Fibroblast of mammary gland (primary cell): ENCODE measurements at places on chromosomes 16 and 17.

GRCh38 chr16:30660424-30661261 is 2.4 kb downstream of the FBRS start:
- DNase-seq: peak; percentile 54

DNA sequence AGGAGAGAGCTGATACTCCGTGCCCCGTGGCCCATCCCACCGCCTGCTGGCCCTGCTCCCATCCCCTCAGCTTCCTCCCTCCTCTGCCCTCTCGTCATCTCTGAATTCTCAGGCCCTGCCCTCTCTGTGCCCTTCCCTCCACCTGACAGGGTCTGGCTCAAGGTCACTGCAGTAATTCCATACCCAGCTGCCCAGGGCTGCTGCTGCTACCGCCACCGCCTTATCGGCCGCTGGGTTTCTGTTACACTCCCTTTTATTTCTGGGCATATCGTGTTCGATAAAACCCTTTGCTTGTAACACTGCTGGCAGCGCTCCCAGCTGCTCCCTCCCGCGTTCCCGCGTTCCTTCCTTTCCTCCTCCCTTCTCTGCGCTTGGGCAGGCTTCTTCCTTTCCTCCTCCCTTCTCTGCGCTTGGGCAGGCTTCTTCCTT is 1.2 kb downstream of the EPN3 start:
- peak; percentile 29 for DNase-seq

DNA sequence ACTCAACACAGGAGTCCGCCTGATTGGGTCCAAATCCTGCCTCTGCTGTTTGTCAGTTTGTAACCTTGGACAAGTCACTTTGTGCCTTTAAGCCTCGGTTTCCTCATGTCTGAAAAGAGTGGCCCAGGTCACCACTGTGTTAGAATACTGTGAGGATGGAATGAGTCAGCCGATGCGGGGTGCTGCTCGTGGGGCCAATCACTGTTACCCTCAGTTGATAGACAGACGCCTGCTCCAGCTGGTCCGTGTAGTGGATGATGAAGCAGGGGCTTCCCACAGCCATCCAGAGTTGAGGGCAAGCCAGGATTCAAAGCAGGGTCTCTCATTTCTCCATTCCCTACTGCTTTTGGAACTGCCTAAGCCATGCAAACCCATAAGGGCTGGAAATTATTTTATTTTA is 5.8 kb downstream of the FBXL19 start:
- DNase-seq: no peak

DNA sequence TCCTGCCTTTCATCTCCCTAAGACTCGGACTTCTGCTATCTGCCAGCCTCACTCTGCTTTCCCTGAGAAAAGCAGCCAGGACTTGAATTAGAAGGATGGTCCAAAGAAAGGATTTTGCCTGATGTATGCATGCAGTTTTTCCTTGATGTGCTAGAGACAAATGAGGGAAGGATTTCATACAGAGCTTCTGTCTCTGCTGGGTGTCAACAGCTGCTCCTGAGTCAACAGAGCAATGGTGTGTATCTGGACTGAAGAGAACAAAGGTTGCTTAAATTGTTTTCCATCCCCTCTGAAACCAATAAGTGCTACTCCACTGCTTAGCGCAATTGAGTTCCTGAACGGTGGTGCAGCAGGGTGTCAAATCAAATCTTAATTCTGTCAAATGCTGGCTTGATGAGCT is 680.6 kb upstream of the C16orf82 start:
- DNase-seq: no peak

- DNase-seq: no peak
Observed at GRCh38 chr17:31699281-31699680, 159.8 kb downstream of the COPRS start.

DNA sequence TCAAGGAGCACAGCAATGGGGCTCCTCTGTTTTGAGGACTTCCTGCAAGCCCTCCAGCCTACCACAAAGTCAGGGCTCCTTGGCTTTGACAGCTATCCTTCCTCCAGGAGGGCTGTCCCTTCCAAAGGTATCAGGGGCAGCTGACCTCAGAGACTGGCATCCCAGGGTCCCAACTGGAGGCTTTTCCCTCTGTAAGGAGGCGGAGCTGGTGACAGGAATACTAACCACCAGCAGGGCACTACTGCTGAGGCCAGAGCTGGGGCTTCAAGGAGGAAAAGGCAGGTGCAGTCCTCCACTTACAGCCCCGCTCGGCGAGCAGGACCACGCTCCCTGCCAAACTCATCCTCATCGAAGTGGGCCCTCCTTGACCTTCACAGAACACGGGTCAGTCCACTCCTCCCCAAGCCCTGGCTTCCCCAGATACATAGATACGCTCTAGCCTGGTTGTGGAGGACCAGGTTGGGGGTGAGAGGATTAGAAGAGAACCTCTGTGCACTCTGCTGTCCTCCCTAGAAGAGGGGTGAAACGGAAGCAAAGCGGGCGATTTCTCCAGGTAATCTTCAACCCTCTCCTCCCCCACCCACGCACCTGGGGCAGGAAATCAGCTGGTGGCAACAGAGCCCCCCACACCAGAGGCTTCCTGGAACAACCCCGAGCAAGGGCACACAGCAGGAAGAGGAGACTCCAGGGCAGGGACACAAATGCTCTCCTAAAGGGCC is 20.5 kb downstream of the ST3GAL2 start:
- no peak for DNase-seq

- DNase-seq: no peak
Observed at GRCh38 chr16:57112403-57113041, 20.1 kb downstream of the CPNE2 start.

- DNase-seq: no peak
Observed at GRCh38 chr16:16100631-16101030, 122.7 kb downstream of the ABCC6 start.

GRCh38 chr17:32287804-32288511 is 22.3 kb downstream of the RHBDL3 start:
- DNase-seq: no peak

DNA sequence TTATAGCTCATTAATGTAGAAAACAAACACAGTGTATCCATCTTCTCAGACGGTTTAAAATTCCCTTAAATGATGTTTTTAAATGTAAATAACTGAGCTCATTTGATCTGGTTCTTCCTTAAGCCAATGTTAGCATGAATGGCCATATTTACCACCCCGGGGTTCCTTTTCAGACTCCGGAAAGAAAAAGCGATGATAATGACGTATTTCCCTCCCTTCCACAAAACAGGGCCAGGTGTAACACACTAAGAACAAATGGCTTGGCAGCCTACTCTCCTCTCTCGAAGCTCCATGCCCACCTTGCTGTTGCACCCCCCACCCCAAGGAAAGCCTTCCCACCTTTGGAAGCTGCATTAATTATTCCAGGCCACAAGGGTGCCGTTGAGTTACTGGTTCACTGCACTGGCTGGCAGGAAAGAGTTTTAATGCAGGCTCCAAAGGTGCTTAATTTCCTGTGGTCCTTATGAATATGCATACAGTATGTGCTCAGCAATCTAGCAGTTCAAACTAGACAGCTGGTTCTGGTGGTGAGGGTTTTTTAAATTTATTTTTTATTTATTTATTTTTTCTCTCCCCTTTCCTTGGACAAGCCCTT is 378.9 kb downstream of the WWOX start:
- DNase-seq: peak; percentile 0

DNA sequence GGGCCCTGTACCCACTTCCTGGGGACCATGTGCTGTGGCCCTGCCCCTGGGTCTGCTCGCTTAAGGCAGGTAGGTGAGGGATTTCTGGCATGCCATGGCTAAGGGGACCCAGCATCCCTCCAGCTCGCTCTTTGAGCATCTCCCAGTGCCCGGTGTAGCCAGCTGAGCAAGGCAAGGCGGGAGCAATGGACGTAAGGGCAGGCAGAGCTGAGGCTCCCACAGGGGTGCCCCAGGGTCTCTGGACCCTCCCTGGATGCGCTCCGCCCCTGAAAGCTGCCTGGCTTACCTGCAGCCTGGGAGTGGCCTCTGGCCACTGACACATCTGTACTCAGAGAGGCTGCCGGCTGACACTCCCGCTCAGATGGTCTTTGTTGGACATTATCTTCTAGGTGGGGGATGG is 189.9 kb downstream of the IRF8 start:
- no peak for DNase-seq

GRCh38 chr16:14373896-14374295 is 256.2 kb downstream of the PARN start:
- no peak for DNase-seq

- peak; percentile 62 for DNase-seq
Observed at GRCh38 chr16:28277537-28278388, 14.6 kb upstream of the SBK1 start.

DNA sequence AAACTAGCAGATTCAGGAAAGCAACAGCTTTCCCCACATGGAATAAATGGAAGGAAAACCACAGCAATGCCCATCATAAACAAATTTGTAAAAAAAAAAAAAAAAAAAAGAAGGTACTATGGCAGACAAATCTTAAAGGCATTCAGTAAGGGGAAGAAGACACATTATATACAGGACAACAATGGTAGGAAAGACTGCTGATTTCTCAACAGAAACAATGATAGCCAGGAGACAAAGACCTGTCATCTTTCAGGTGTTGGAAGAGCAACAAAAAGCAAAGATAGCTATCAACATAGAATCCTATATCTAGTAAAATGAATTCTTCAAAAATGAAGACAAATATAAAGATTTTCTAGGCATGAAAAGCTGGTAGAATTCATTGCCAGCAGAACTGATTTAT is 65.9 kb downstream of the KCNJ2 start:
- DNase-seq: no peak

GRCh38 chr17:32161506-32162365 is 19.4 kb downstream of the RHOT1 start:
- DNase-seq: peak; percentile 95

DNA sequence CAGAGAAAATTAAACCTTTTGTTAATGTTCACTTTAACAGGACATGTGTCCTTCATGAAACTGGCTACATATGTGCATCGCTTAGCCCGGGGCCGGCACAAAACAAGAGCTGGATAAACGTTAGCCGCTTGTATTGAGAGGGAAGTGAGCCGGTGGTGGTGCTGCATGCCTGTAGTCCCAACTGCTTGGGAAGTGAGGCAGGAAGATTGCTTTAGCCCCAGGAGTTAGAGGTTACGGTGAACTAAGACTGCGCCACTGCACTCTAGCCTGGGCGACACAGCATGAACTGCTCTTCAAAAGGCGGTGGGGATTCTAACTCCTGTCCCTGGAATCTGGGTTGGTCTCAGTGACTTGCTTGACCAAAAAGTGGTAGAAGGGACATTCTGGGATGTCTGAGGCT is 15.0 kb upstream of the SPHK1 start:
- no peak for DNase-seq

GRCh38 chr17:16444258-16444886 is 29.0 kb downstream of the TRPV2 start:
- DNase-seq: peak; percentile 43

GRCh38 chr16:30984669-30985400 is at the start of gene HSD3B7:
Gene HSD3B7, plus strand, starts transcription at chr16:30985207. Its CDS starts 452 bp downstream, at chr16:30985659.
- DNase-seq: peak; percentile 74

GRCh38 chr17:47162013-47162622 is 27.0 kb downstream of the CDC27 start:
- DNase-seq: no peak

GRCh38 chr17:67270416-67270815 is 25.4 kb upstream of the HELZ start:
- no peak for DNase-seq
